Right atrium auricular region (tissue), 2 donors: ENCODE measurements at places on chromosomes 16 and 17. TPM values are rescaled to one million over a fixed set of nuclear protein-coding genes. Genes with fewer than 3 reads are reported as not detected.

- DNase-seq: no peak
Measured at GRCh38 chr17:27038676-27039075, 255.2 kb upstream of the WSB1 start.

DNA sequence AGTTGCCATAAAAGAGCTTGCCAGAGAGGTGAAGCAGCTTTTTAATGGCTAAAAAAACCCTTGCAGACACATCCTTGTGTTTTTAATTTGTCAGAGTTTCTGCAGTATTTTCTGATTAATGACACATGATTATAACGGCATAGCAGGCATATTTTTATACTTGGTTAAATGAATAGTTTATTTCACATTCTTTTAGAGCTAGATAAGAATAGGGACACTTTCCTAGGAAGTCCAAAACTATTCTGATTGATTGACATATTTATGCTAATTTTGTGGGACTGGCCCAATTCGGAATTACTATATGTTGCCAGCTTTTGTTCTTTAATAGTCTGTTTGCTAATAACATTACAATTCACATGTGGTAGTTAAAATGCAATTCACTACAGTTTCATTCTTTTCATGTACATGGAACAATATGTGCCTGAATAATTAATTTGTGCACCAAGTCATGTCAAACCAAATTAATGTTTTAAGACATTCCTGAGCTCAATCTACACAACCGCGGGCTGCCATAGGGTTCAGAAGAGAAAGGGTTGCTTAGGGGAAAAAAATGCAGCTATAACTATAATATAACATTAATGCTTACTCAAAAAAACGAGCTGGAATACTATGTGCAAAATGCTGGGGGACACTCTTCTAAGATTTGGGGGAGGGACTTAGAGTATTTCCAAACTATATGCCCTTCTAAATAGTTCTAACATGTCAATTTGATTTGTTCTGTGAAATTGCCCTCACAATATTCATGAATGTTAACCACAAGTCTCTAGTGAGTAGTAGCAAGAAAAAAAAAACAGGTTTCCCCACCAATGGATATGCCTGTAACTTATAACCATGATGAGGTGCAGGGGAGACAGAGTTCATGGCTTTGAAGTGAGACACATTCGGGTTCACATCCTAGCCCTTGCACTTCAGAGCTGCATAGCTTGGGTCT, 305.4 kb downstream of the CEP112 start:
- no peak for DNase-seq

DNA sequence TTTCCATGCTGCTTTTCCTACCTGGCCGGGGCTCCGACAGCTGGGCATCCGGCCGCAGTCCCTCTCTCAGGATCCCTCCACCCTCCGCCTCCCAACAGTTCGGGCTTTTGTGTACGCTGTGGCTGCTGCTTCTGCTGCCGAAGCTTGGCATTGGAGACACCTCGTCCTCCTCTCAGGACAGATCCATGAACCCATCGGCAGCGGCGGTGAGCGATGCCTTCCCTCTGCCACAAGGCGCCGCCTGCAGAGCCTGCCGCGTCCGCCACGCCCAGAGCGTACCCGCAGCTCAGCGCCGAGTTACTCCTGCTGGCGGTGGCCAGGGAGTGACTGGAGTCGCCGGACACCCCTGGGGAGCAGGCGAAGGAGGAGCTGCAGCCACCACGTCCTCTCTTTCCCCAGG, 2032.8 kb downstream of the TP53TG3F start:
- no peak for DNase-seq

- DNase-seq: peak; percentile 87
Measured at GRCh38 chr17:76385892-76386786, 1.7 kb downstream of the SPHK1 start.

DNA sequence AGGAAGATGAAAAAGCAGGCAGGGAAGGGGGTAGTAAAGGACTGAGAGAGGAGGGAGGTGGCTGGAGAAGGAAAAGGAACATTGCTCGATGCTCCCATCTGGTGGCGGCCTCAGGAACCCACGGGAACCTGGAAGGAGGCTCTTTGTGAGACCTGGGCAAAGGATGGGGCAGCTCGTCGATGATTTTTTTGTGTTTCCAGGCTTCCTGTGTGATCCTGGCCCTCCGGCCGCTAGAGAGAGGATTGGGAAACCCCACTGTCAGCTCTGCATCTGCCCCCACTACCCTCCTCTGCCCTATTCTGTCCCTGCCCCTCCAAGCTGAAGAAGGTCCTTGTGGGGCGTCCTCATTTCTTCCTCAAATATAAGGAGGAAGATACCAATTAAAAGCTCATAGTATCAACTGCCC, 6.6 kb downstream of the WFIKKN2 start:
- peak; percentile 72 for DNase-seq

KRT33A gene
- not detected for total RNA-seq

DNA sequence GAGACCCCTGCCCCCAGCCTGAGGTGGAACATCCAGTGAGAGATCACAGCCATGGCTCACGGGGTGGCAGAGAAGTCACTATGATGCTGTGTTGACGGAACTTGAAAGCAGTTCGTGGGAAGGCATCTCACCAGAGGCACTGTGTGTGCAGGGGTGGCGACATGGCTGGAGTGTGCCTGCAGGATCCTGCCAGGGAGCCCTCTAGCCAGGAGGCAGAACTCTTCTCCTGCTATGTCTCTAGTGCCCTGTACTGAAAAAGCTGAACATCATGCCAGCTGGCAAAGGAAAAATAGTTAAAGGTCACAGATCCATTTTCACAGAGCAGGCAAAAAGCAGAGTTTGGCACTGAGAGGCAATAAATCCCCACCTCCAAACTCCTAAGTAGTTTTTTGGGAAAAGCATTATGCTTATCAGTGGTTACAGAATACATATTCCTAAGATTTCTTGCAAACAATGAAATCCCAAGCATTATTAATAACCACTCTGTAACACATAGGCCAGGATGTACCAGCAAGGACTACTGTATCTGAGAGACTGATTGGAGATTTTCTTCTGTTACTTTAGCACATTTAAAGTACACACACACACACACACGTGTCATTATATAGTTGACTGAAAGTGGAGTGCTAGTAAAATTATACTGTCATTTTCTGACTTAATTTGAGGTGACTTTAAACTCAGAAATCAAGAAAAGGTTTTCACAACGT, 36.8 kb downstream of the TNRC6C start:
- peak; percentile 65 for DNase-seq

- DNase-seq: no peak
Measured at GRCh38 chr16:8739151-8739550, 58.3 kb downstream of the TMEM186 start.

CYBA gene
- 82.0 TPM for total RNA-seq

- no peak for DNase-seq
Measured at GRCh38 chr17:55654821-55655220, 67.8 kb downstream of the TMEM100 start.

RASL10B gene
- total RNA-seq: 61.9 TPM

GRCh38 chr16:72764015-72764654, 283.8 kb downstream of the ZFHX3 start:
- DNase-seq: no peak

DNA sequence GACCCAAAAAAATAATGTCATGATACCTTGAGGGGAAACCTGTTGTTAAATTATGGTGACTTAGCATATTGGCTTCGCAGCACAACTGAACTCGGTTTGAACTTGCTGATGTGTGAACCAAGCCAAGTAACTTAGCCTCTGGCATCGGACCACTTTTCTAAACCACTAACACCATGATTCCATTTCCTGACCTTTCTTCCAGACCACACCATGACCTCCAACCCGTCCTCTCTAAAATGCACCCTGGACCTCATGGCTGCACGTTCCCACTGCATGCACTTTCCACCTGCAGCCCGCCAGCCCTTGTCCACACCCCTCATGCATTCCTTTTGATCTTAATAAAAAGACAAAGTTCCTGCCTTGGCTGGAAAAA, 29.3 kb downstream of the DYNLRB2 start:
- DNase-seq: no peak

KRT40 gene
- total RNA-seq: not detected

MYCBPAP gene
- 0.16 TPM for total RNA-seq

SMIM5 gene
- 12.0 TPM for total RNA-seq

DNA sequence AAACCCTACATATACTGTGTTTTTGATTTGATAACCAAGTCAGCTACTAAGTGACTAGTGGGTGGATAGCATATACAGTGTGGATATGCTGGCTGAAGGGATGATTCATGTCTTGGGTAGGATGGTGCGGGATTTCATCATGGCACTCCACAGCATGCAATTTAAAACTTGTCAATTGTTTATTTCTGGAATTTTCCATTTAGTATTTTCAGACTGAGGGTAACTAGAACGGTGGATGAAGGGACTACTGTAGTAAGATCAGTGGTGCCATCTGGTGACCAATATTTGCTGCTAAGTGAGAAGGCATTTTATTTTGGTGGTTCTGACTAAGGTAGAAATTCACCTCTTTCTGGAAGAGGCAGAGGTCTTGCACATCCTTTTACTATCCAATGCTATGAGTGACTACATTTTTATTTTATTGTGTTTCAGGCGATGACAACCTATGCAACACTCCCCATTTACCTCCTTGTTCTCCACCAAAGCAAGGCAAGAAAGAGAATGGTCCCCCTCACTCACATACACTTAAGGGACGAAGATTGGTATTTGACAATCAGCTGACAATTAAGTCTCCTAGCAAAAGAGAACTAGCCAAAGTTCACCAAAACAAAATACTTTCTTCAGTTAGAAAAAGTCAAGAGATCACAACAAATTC, 3.1 kb downstream of the CDC6 start:
- no peak for DNase-seq

DNA sequence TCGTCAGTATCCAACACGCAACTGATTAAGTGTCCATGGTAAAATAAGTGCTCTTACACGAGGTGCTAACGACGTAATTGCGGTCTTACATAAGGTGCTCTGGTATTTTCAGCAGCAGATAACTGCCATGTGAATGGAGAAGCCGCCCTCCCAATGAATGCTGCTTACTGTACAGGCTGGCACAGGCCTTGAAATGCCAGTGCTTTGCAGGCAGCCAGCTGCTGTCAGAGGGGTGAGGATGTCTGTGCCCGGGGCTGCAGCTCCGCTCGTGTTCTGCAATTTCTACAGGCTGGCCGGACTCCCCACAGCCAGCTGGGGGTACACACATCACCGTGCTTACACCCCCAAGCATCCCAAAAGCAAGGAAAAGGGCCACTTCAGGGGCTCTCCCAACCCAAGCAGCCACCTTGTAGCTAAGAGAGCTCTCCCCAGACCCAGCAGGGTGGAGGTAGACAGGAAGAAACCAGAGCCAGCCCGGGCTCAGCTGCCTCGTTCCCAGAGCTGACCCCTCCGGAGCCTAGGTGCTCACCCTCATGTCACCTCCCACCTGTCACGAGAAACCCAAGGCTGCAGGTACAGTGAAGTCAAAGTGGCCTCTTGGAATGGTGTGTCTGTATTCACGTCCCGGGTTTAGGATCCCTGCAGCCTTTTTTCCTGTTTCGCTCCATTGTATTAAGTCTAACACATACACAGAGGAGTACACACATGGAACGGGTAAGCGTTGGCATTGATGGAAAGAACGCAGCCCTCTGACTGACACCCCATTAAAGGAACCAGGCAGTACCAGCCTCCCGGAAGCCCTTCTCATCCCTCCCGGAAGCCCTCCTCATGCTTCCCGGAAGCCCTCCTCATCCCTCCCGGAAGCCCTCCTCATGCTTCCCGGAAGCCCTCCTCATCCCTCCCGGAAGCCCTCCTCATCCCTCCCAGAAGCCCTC, 27.2 kb upstream of the RPH3AL start:
- no peak for DNase-seq

ABCC12 gene
- total RNA-seq: not detected

EPX gene
- not detected for total RNA-seq

- DNase-seq: no peak
Measured at GRCh38 chr17:19873346-19873745, 5.6 kb upstream of the ULK2 start.

GRCh38 chr17:63646488-63646806, 24.2 kb downstream of the MAP3K3 start:
- DNase-seq: no peak

DNA sequence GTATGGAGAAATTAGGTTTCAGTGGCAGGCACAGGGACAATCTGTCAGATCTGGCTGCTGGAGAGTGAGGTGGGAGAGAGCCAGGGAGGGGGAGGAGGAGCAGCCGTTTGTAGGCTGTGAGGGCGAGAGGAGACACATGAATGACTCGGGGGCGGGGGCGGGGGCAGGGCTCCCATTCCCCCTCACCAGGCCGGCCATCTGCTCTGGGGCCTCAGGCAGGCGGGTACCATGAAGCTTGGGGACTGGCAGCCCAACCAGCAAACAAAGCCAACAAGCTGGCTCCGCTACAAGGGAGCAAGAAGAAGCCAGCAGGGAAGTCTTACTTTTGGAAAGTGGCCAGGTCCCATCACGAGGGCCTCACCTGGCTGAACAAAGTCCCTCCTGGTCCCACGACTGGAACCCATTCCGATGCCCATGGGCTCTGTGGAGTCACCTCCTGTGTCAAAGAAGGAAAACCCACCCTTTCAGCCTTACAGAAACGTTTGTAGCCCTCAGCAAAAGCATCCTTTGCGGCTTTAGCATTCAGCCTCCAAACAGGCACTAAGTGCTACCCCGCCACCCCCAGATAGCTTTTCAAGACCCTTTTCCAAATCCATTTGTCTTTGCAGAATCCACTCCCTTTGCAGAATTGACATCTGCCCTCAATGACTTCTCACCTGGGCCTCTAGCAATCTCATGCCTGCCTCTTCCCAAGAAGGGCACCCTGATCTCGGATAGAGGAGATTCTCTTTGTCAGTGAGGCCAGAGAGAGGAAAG, 9.2 kb upstream of the SSTR2 start:
- no peak for DNase-seq

DNA sequence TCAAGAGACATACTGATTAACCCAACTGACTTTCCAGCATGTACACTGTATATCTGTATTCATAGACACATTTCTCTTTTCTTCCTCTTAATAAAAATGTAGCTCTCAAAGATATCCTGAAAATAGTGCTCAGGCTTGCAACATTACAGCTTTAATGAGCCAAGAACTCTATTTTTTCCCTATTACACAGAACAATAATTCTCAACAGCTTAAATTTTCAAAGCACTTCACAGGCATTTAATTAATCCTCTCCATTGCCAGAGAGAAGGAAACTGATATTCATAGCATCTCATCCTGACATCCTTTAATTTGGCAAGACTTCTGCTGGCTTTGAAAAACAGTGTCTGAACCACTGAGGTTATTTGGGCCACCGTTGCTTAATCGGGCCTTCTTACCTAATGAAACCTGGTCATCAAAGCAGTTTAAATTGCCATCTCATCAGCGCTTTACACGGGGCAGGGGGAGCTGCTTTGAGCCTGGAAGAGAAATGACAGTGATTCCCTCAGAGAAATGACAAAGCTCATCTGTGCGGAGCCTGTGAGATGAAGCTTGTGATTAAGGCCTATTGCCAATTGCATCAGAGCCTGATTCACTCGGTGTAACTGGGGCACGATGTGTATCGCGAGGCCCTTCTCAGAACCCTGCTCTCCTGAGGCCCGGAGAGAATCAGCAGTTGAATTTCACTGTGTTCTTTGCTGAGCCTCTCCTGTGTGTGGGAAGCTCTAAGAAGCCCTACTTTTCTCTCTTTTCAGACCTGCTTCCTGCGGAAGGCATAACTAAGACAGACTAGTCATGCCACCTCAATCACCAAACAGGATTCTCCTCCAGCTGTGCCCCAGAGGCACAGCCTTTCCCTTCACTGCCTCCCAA, 8.5 kb upstream of the SIAH1 start:
- DNase-seq: peak; percentile 72
